Cardiac septum (tissue), 1 donor: ENCODE measurements at places on chromosomes 13 and 19. TPM values are rescaled to one million over a fixed set of nuclear protein-coding genes. Genes with fewer than 3 reads are reported as not detected.

The NLRP9 gene
- not detected for total RNA-seq

The PCDH20 gene
- total RNA-seq: 6.4 TPM

The SHISA7 gene
- total RNA-seq: not detected

The COL5A3 gene
- 8.9 TPM for total RNA-seq

The CPB2 gene
- total RNA-seq: not detected

The GZMM gene
- total RNA-seq: 0.43 TPM

The UBL5 gene
- 422 TPM for total RNA-seq

The GRIN3B gene
- total RNA-seq: not detected

The HDGFL2 gene
- total RNA-seq: 28.4 TPM

The ZNF544 gene
- 28.1 TPM for total RNA-seq

The NCCRP1 gene
- not detected for total RNA-seq

The CAMSAP3 gene
- not detected for total RNA-seq

The EDNRB gene
- 21.7 TPM for total RNA-seq

The TTC9B gene
- not detected for total RNA-seq
